ENCODE measurements at places on chromosomes 1 and 21.
A peak's percentile ranks its signal among the peaks of the same experiment; 100 is the strongest.

GRCh38 chr1:245823408-245824147, 668.8 kb downstream of the KIF26B start:
- no peak for DNase-seq

- DNase-seq = no peak
These were observed 27.0 kb downstream of the STYXL2 start for GRCh38 chr1:167120899-167121298.

- DNase-seq = no peak
These were observed 37.7 kb upstream of the MAP10 start for GRCh38 chr1:232767305-232768074.

GRCh38 chr1:171948511-171948910, 107.2 kb downstream of the DNM3 start:
- DNase-seq = no peak

GRCh38 chr1:40899230-40899870, 37.2 kb upstream of the CITED4 start:
- DNase-seq = no peak

- DNase-seq = no peak
These were observed 1.2 kb downstream of the KRTAP10-5 start for GRCh38 chr21:44579056-44579832.

DNA sequence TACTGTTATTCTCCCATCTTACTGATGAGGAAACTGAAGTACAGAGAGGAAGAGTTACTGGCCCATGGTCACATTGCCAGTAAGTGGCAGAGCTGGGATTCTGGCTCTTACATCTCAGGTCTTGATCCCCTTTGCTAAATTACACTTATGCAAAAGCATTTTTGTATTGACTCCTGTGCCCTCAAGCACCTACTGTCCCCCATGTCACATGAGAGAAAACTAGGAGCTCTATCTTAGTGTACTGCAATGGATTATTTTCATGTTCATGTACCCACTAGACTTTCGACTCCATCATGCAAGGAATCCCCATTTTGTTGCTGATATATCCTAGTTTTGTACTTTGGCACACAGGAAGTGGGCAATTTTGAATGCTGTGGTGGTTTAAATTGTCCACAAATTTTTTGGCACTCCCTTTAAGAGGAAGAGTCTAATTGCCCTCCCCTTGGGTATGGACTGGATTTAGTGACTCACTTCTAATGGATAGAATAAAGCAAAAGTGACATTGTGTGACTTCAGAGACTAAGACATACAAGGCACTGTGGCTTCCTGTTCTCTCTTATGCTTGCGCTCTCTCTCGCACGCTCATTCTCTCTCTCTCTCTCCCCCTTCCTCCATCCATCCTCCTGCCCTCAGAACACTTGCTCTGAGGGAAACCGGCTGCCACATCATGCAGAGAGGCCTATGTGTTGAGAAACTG, 43.5 kb upstream of the JAK1 start:
- DNase-seq = no peak

DNA sequence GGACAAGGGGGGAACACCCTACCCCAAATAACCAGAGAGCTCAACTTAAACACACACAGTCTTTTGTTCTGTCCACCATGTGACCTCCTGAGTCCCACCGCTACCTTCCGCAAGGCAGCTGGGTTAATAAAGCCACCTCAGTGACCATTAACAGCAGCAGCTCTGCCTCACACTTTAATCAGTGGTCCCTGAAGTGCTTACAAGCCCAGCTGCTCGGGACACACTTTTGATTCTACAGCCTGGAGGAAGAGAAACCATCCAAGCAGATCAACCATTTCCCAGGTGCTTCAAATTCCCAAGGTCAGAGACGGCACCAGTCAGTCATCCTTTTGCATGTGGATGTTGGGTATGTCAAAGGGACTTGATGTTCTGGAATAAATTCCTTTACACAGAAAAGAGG, 70.1 kb downstream of the KCNJ15 start:
- no peak for DNase-seq

GRCh38 chr21:39503123-39503762, 51.5 kb downstream of the SH3BGR start:
- no peak for DNase-seq

- DNase-seq = no peak
These were observed 4.0 kb downstream of the RNF207 start for GRCh38 chr1:6209661-6210580.

DNA sequence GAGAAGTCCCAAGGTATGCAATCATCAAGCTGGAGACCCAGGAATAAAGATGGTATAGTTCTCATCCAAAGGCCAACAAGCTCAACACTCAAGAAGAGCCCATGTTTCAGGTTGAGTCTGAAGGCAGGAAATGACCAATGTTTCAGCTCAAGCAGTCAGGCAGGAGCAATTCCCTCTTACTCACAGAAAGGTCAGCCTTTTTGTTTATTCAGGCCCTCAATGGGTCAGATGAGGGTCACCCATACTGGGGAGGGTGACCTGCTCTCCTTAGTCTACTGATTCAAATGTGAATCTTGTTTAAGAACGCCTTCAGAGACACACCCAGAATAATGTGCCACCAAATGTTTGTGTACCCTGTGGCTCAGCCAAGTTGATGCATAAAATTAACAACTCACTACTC, 262.4 kb downstream of the USP25 start:
- no peak for DNase-seq

DNA sequence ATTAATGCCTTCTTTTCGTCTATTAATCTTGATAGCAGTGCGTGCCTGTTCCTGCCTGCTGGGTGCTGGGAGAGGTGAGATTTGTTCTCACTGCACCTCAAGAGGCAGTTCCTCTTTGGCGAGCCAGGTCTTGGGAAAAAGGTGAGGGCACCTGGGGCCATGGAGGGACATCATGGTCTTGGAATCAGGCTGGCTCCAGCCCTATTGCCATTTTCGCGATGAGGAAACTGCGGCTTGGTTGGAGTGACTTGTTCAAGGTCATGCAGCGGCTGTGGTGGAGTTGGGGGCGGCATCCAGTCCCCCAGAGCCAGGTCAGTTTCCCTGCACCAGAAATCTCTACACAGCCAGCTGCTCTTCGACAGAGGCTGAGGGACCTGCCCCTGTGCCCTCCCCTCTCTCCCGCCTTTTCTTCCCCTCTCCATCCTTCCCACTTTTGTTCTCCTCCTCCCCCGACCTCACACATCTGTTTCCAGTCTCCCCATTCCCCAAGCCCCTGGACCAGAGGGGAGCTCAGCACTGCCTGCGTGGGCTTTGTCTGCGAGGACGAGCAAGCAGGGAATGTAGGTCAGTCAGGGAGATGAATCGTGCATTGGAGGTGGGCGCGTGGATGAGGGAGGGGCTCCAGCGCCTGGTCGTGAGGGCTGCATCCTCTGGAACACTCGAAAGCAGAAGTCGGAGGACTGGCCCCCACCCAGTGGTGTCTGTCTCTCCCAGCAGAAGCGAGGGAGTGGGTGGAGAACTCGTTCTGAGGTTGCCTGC, 135.1 kb downstream of the ACTL8 start:
- DNase-seq = no peak

DNA sequence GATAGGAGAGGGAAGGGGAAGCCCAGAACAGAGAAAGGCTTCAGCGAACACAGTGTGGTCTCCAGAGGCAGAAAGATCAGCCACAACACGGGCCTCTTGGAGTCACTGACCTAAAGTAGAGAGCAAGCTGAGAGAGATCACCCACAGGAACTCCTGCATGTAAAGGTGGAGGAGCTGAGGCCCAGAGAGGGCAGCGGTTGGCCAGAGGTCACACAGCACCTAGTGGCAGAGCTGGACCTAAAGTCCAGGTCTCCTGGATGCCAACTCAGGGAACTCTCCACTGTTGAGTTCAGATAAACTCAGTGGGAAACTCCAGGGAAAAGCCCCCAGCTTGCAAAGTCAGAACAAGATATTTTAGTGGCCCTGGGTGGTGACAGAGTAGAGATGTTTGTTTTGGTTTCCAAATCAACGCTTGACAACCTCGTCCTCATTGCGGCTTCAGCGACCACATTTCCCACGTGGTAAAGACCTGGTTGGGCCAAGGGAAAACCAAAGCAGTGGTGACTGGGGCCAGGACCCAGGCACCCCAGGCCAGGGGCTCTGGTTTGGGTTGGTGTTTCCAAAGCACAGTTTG, 4.6 kb downstream of the IFFO2 start:
- no peak for DNase-seq

DNA sequence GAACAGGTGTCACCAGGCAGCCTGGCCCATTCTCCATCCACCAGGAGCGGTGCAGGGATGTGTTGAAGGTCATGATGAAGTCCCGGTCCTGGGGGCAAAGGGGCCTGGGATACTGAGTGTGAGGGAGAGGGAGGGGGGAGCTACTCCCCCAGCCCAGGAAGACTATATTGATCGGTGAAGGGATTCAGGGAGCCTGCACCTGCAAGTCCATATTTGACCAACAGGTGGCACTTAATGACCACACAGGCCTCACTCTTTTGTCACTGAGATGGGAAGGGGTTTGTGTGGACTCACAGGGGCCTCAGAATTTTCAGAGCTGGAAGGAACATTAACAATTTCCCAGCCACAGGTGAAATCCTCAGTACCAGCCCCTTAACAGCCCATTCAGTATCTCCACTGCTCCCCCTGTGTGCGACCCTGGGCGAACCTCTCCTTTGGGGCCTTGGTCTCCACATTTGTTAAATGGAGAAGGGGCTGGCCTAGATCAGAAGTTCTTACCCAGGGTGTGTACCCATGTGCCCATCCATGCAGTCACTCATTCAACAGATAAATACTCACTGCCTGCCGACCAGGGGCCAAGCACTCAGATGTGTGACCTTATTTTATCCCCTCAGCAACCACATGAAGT, 55.6 kb downstream of the NKAIN1 start:
- peak; percentile 78 for DNase-seq

DNA sequence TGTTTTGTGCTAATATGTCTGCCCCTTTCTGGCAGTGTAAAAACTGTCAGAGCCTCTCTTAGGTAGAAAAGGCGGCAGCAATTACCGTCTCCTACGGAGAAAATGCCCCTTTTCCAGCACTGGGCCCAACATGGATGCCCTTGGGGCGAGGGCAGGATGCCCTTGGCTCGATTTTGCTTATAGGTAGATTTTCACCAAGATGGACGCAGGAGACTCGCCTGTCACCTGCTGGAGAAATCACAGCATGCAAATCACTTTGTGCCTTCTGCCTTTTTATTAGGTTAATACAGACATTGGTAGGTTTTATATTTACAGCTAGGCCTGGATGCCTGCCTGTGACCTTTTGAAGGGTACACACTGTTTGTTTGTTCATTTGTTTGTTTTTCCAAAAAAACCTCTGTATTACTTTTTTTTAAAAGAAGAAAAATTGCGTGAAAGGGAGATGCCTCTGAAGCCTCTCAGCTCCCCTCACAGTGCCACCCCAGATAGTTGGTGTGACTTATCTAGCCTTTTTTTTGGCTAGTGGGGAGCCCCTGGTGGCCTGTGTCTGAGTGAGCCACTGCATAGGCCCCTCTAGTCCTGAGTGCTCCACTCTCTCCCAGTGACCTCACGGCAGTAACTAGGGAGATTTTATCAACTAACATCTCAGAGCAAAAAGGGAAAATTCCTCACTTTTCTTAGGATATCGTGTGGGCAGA, 2.5 kb downstream of the ATP1B1 start:
- no peak for DNase-seq

GRCh38 chr1:44401256-44402228, 3.5 kb upstream of the RNF220 start:
- DNase-seq = no peak

DNA sequence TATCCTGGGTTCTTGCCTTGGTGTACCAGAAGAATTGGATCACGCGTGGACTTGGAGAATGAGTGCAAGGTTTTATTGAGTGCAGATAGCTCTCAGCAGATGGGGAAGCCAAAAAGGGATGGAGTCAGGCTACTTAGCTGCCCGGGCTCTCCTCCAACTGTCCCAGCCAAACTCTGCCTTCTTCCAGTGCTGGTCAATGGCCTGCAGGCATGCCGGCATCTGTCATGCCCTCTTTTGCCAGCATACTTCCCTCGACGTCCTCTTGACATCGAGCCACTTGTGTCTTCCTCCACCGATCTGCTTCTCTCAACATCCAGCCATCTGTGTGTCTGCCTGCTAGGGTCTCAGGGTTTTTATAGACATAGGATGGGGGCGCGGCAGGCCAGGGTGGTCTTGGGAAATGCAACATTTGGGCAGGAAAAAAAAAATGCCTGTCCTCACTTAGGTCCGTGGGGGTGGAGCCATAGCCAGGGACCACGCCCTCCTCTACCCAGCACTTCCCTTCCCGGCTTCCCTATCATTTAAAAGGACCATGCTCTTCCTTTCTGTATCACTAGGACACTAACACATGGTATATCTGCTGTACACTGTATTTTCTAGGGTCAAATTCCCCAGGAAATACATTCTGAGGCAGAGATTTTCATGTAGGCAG, 47.0 kb upstream of the BCAR3 start:
- no peak for DNase-seq

DNA sequence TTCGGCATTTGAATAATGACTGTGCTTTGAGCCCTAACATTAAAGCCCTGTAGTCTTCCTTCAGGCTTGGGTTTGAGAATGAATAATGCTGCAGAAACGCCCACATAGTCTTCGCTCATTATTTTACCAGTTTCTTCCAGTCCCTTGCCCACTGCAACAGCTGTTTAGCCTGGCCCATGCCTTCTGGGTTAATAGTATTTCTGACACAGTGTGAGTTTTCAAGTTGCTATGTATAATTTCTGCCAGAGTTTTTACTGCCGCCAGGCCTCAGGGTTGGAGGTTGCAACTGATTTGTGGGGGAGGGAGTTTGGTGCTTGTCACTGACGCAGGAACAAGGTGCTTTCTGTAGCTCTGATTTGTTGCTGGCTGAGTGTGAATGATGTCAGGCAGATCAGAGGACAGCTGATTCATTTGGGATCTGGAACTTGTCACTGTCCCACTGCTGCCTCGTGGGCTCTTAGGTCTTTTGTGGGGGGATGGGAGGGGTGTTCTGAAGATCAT, 109.8 kb downstream of the MAST2 start:
- DNase-seq = no peak

- no peak for DNase-seq
These were observed 32.9 kb downstream of the RASAL2 start for GRCh38 chr1:178126741-178127185.

- DNase-seq = no peak
These were observed 114.1 kb upstream of the GALNT2 start for GRCh38 chr1:229952670-229953520.

DNA sequence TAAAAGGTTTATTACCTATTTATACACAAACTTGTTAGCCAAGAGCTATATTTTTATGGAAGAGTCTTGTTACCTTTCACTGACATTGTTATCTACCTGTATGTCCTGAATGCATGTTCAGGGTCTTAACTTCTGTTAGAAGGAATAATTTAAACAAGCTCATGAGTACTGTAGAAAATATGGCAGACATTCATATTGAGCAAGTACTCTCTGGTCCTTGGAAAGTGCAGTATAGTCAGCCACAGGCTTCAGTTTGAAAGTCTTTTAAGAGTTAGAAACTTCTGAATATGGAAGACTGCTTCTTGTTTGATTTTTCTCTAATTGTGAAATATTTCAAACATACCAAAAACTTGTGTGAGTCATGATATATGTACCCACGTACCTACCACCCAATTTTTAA, 16.6 kb downstream of the DIP2A start:
- DNase-seq = no peak

- no peak for DNase-seq
These were observed 63.1 kb upstream of the SH3GLB1 start for GRCh38 chr1:86641318-86641717.

All from endothelial cell (in vitro differentiated cells).